ENCODE measurements at places on chromosomes 1 and 21.

GRCh38 chr1:2311184-2312032, 79.9 kb downstream of the MORN1 start:
- ATAC-seq = peak; percentile 50

GRCh38 chr1:4071653-4072052, 171.6 kb upstream of the C1orf174 start:
- ATAC-seq = no peak

GRCh38 chr1:155207806-155208540, at the start of gene THBS3:
TSS of gene THBS3 (minus strand) at chr1:155207897. CDS start at chr1:155207876, 21 bp downstream.
- no peak for ATAC-seq

DNA sequence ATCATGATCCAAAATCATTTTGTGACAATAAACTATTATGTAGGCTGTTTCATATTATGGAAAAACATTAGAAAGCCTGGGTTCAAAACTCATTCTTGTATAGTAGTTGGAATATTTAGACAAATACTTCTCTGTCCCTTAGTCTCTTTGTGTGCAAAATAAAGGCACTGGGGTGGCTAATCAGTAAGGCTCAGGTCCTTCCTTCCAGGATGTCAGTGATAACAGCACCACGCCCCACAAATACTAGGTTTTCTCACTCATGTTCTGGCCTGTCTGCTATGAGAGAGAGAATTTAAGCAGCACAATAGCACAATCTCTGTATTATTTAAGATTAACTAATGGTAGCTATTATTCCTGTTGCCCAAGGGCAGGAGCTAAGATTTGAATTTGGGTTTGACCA, 458.3 kb upstream of the BEND5 start:
- ATAC-seq = no peak

GRCh38 chr21:14975136-14975919, 89.5 kb downstream of the NRIP1 start:
- no peak for ATAC-seq

DNA sequence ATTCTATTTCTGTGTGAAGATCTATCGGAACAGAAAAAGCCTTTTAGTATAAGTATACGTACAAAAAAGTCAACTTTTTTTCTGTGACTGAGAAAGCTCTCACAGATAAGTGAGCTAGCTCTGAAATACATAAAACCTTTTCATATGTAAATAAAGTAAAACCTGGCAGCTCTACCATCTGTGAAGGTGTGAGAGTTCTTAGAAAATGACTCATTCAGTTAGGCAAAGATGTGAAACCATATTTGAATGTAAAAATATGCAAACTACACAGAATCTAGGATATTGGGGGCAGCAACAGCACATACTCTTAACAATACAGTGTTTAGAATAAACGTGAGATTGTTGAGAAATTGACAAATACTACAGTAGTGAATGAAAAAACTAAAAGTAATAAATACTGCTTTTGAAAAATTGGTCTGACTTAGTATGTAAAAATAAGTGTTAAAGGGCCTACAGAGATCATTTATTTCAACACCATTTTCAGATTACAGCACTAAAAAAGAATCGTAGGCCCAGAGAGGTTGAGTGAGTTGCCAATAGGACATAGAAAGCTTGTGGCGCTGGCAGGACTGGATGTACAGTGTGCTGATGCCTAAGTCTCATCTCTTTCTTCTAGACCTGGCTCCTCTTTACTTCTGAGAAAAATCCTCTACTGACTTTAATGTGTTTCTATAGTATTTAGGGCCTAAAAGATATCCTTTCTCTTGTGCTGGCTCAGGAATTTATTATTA, 19.8 kb downstream of the ATP6V1G3 start:
- peak; percentile 68 for ATAC-seq

GRCh38 chr1:153848805-153849204, 73.6 kb downstream of the SLC27A3 start:
- ATAC-seq = no peak

- peak; percentile 90 for ATAC-seq
Measured at GRCh38 chr1:161216945-161217712, 2.0 kb downstream of the FCER1G start.

GRCh38 chr1:218969006-218969405, 204.7 kb upstream of the LYPLAL1 start:
- no peak for ATAC-seq

DNA sequence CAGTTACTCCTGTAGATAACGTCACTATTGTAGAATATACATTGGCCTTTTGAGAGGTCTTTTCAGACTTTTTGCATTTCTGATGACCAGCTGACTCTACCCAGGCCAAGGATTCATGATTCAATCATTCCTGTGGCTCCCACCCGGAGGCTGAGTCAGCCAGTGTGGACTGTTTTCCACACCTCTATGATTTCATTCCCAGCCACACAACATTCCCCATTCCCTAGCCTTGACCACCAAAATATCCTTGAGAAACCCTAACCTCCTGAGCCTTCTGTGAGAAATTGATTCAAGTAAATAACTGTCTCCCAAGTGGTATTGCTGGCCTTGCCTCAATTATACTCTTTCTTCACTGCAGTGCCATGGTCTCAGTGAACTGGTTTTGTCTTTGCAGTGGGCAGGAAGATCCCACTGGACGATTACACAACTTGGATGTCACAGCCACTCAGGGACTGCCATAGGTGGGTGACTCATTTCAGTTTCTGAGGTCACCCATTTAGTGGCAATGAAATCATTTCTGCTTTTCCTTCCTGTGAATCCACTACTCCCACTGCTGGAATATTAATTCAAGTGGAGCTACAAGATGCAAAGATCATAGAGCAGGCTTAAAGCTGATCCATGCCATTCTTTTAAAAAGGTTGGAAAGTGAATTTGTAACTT, 518.6 kb upstream of the ZP4 start:
- no peak for ATAC-seq

DNA sequence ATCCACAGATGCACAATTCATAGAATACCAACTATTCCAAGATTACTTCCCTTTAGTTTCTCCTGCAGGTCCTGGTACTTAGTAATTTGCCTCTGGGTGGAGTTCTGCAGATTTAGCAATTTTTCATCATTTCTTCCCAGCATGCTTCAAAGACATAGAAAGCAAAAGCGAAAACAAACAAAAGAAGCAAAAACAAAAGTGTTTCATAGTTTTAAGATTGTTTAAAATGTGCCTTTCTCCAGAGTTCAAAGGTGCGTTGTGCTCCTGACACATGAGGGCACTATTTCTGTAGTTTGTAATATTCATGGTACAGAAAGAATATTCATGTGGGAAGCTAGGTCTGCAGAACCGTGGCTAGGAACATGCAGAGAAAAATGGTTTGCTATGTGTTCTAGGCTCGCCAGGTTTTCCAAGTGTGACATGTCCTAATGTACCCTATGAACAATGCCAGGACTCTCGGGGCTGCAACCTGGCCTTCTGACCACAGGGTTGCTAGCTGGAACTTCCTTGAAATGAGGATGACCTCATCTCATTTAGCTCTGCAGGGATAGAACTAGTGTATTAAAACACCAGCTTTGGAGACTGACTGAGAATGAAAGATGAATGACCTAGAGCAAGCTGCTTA, 30.0 kb upstream of the RCSD1 start:
- ATAC-seq = peak; percentile 84

DNA sequence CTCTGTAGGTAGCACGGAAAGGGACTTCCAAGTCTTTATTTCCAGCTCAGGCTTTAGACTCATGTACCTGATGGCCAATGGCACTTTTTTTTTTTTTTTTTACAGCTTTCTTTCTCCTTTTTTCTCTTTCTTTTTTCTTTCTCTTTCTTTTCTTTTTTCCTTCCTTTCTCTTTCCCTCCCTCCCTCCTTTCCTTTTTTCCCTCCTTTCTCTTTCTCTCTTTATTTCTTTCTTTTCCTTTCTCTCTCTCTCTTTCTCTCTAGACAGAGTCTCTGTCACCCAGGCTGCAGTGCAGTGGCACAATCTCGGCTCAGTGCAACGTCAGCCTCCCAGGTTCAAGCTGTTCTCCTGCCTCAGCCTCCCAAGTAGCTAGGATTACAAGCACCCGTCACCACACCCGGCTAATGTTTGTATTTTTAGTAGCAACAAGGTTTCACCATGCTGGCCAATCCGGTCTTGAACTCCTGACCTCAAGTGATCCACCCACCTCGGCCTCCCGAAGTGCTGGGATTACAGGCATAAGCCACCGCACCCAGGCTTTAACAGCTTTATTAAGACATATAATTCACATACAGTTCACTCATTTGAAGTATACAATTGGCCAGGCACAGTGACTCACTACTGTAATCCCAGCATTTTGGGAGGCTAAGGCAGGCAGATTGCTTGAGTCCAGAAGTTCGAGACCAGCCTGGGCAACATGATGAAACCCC, 5.1 kb upstream of the DCAF8 start:
- no peak for ATAC-seq

DNA sequence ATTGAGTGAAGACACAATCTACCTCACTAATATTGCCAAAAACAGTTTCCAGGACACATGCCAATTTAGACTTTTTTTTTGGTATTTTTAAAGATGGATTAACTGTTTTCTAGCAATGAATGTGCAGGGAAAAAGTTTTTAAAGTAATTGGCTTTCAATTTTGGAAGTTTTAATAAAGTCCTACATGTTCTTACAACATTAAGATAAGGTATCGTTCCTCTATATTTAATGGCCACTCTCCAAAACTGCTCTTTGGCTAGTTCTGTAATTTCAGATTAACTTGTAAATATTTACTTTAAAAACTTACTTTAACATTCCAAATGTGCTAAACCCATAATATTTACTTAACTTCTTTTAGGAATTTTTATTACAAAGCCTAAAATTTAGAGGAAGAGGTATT, 1332.2 kb upstream of the PRMT6 start:
- no peak for ATAC-seq

- no peak for ATAC-seq
Measured at GRCh38 chr1:207486198-207486597, 9.8 kb upstream of the CR1 start.

DNA sequence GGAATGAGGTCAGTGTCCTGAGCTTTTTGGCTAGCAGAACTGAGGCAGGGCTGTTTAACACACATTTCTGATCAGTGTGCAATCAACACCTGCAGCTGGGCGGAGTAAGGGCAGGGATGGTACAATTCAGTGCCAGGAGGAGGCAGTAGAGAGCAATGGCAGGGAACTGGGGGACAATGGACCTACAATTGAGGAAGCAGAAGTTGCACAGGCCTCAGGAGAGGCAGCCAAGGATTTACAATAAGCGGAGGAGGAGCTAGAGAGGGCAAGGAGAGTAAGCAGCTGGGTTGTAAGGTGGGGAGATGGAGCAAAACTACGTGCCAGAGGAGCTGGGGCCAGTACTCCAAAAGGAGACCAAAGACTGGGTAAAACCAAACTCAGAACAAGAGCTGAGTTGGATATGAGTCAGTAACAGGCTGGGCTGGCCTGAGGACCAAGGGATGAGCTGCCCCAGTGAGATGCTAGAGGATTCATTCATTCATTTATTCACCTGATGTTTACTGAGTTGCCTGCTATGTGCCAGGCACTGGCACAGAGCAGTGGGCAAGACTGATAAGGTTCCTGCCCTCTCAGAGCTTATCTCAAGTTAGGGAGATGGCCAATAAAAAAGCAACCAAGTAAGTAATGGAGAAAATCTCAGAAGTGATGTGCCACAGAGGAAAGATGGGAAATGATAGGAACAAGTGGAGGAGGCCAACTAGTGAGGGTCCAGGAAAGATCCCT, 10.4 kb upstream of the GALE start:
- peak; percentile 73 for ATAC-seq

DNA sequence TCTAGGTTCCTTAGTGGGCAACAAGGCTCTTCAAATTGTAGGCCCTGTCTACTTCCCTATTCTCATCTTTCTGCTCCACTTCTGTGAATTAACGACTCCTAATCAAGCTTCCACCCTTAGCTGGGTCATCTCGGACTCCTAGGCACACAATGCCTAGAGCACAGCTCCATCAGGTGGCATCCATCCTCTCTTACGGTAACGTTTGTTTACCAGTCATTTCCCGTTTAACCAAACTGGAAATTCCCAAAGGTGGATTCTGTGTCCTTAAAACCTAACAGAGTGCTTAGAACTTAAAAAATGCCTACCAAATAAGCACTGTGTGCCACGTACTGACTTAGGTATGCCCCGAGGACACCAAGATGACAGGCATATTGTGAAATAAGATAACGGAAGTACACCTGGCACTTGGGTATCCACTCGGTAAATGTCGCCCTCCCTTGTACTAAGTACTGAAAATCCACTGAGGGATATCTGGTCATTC, 1.5 kb downstream of the PARP1 start:
- ATAC-seq = peak; percentile 25

GRCh38 chr1:56095696-56096665, 483.4 kb downstream of the PLPP3 start:
- no peak for ATAC-seq

DNA sequence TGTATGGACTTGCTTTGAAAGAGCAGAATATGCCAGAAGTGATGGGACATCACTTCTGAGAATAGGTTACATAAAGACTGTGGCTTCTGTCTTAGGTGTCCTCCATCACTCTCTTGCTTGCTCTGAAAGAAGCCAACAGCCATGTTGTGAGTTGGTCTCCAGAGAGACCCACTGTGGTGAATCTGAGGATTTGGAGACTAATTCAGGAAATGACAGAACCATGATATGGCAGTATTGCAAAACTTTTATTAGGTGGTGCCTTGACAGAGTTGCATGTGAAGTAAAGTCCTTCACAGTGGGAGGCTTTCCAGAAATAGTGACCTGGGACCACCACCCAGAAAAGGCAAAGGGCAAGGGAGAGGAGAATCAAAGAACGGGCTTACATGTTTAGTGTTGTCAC, 628.6 kb downstream of the KCNT2 start:
- ATAC-seq = no peak

DNA sequence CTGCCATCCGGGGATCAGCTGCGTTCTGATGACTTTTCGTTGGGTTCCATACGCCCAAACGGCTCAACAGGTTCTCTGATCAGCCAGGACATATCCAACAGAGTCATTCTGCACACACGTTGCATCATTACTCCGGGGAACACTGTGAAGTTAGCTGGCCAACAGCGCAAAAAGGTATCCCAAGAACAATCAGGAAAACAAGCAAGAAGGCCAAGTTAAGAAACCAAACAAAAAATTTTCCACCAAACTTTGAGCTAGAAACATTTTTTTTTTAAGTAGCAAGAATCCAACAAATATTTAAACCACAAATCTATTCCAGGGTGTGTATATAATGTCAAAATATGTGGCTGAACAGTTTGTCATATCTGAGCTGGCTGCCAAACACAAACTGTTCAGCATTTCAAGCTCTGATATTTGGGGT, 29.2 kb downstream of the NID1 start:
- no peak for ATAC-seq

DNA sequence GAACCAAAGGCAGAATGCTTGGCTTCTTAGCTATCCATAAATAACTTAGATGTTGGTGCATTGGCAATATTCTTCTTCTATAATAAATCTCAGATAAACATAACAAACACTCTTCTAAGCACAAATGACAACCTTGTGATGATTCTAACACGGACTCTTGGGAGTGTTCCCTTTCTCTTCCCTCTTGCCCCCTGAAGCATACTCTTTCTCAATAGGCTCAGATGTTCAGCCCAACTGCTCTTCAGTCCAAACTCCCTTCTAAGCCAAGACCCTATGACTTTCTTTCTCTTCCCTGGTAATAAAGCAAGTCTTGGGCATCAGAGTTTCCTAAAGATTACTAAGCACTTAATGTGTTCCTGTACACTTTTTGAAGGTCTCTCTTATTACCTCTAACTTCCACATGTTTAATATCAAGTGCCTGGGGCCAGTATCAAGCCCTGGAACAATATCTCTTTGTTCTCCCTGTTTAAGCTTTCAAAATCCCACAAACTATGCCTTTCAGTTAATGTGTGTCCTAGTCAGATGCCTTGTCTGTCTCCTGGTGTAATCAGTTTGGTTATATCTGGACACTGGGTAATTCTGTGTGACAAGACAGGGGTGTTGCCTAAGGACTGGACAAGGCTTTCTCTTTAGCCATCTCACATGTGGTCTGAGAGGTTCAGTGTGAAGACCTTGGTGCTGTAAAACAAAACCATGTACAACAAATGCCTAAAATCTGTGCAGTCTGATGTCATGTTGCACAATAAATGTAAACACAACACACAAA, 92.9 kb upstream of the IVNS1ABP start:
- no peak for ATAC-seq

All from activated T-helper 17 cell treated with anti-CD3 and anti-CD28 coated beads, Interleukin-2, amount 50 U/mL, for 72 hours (primary cell).